Glutamatergic neuron (in vitro differentiated cells): ENCODE measurements at places on chromosomes 6 and 20. TPM values are rescaled to one million over a fixed set of nuclear protein-coding genes. Genes with fewer than 3 reads are reported as not detected.

MYBL2 gene
- total RNA-seq = 19.0 TPM

SLC17A2 gene
- total RNA-seq = not detected

RRAGD gene
- total RNA-seq = 14.7 TPM

GRM1 gene
- 0.17 TPM for total RNA-seq

ANGPT4 gene
- 0.22 TPM for total RNA-seq

RNF182 gene
- 1.8 TPM for total RNA-seq

SLC32A1 gene
- total RNA-seq = 0.59 TPM

OR2H1 gene
- total RNA-seq = not detected

PBOV1 gene
- not detected for total RNA-seq

CST2 gene
- total RNA-seq = not detected

SYNE1 gene
- 23.4 TPM for total RNA-seq

PDE10A gene
- 24.5 TPM for total RNA-seq

NKX2-4 gene
- not detected for total RNA-seq

EFCAB8 gene
- not detected for total RNA-seq

LGSN gene
- total RNA-seq = not detected

SOBP gene
- 16.1 TPM for total RNA-seq

COL10A1 gene
- total RNA-seq = not detected

TTK gene
- 6.3 TPM for total RNA-seq

ZNF133 gene
- total RNA-seq = 27.3 TPM

SRSF12 gene
- total RNA-seq = 12.1 TPM

TTBK1 gene
- 47.3 TPM for total RNA-seq

NDUFAF5 gene
- total RNA-seq = 51.2 TPM

ZNF334 gene
- total RNA-seq = 32.9 TPM

C6orf132 gene
- 0.25 TPM for total RNA-seq

DEFB115 gene
- total RNA-seq = 7.8 TPM

PAX1 gene
- not detected for total RNA-seq

BANF2 gene
- total RNA-seq = not detected

SRMS gene
- not detected for total RNA-seq

MRPS18B gene
- 40.0 TPM for total RNA-seq

RIMS1 gene
- 12.3 TPM for total RNA-seq

NDRG3 gene
- total RNA-seq = 31.8 TPM

NCOA7 gene
- total RNA-seq = 23.5 TPM

TMC2 gene
- total RNA-seq = not detected

TRIM10 gene
- total RNA-seq = not detected

MLIP gene
- 0.44 TPM for total RNA-seq
